Fibroblast of skin of abdomen (primary cell): ENCODE measurements at places on chromosomes 1 and 21.
A peak's percentile ranks its signal among the peaks of the same experiment; 100 is the strongest.

GRCh38 chr1:7013833-7014639, 228.8 kb downstream of the CAMTA1 start:
- no peak for DNase-seq

DNA sequence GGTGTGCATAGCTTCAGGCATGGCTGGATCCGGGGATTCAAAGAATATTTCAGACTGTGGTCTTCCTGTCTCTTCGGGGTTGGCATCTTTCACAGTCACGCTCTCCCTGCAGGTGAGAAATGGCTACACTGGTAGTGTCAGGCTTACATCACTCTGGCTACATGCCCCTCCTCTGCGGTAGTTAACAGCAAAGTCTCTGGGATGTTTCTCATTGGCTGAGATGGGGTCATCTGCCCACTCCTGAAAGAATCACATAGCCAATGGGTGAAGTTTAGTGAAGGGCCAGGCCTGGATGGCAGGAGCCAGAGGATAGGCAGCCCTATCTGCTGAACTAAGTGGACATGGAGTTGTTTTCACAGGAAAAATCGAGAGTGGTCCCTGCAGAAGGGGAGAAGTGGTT, 356.5 kb downstream of the MATN1 start:
- no peak for DNase-seq

GRCh38 chr1:156490401-156491032, 10.1 kb downstream of the MEF2D start:
- peak; percentile 6 for DNase-seq

DNA sequence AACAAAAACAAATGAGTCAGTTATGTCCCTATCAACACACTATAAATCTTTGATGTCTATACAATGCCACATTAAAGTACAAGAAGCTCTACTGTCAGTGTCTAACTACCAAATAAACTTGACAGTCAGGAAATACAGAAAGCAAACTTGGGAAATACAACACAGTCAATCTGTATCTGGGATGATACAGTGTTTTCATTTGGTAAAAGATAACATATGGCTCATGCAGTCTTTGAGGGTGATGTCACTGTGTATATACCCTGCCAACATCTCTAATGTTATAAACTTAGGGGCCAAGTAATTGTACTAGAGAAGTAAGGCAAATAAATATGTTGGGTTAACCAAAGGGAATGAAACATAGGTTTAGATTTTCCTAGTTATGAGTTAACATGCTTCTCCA, 552.5 kb upstream of the ADAMTS5 start:
- peak; percentile 89 for DNase-seq
